Activated naive CD8-positive, alpha-beta T cell treated with anti-CD3 and anti-CD28 coated beads for 36 hours (primary cell): ENCODE measurements at places on chromosomes 13 and 19. TPM values are rescaled to one million over a fixed set of nuclear protein-coding genes. Genes with fewer than 3 reads are reported as not detected.

- no peak for DNase-seq
Measured at GRCh38 chr19:30739394-30739793, 367.2 kb downstream of the ZNF536 start.

DNA sequence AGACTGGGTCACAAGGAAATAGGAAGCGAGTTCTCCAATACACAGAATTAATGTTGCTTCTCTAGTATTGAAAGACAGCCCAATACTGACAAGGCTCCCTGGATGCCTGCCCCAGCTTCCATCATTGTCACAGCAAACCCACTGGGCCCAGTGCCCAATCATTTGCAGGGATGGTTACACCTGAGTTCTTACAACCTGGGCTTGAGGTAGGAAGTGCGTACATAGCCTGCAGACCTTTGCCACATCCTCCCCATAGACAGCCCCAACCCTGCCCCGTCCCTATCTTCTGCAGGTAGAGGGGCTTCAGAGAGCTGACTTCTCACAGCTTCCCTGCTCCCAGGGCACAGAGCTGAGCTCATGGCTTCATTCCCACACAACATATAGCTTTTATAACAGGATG lies 108.1 kb upstream of the UBL3 start:
- no peak for DNase-seq

The ZNF585A gene
- 9.1 TPM for total RNA-seq

DNA sequence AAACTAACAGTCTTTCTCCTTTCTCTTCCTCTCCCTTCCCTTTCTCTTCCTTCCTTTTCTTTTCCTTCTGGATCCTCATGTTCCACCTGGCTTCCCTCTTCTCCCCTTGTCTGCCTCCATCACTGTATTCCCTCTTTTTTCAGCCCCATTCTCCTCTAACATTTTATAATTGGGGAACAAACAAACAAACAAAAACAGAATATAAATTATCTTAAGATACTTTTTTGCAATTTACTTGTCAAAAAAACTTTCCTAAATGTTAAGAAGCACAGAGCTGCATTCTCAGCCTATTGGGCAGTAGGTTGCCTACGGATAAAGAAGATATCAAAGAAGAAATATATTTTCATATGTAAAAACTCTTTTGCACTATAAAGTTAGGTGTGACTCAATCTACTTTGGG lies 1382.2 kb upstream of the MIR17HG start:
- DNase-seq, result no peak

DNA sequence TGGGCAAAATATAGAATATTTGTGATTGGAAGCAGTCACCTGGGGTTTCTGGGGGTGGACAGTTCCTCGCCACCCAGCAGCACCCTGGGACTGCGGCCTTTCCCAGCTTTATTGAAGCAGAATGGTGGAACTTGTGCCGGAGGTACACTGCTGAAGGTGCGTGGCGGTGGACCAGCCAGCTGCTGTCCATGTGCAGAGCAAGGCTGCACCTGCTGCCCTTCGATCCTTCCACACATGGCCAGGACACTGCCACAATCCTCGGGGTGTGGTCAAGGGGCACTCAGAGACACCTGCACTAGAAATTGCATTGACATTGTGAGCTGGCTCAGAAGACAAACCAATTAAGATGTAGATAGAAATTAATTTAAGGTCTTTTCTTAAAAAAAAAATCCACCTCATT lies 11.4 kb upstream of the GPI start:
- DNase-seq, result no peak

DNA sequence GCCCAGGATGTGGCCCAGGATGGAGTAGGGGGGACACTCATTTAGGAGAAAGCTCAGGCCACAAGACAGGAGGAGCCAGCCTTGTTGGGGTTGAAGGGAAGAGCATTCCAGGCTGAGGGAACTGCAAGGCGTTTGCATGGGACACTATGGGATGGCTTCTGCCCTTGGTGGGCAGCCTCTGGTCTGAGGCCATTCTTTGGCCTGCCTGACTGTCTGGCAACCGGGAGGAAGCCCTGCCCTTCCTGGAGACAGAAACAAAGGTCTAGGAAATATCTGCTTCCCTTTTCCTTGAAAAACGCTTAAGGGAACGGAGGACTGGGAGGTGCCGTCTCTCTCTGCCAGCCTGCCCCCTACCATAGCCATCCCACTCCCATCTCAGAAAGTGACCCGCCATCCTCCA lies 2.8 kb upstream of the ICAM1 start:
- no peak for DNase-seq

The ANGPTL4 gene
- 1.9 TPM for total RNA-seq

DNA sequence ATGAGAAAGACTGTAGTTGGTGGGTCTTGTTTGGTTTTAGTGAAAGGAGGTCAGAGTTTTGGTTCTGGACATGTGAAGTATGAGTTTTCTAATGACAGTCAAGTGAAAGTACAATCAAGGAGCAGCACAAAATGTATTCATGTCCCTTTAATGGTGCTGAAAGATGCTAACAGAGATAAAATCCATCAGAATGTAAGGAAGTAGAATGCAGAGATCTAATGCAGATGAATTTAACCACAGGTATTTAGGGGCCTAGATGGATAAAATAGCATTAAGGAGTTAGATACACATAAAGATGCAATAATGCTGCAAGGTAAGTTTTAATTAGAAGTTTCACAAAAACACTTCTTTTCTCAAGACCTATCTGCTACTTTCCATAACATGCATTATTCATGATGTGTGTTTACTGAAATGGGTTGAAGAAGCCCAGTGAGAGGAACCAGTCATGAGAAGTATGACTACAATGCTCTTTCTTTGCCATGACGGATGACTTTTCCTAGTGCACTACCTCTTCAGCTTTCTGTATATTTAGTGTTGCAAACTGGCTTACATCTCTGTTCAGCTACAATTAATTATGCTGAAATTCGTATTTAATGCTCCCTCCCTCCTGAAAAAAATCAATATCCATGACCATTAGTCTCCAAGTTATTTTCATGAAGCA lies 222.9 kb upstream of the HTR2A start:
- no peak for DNase-seq

DNA sequence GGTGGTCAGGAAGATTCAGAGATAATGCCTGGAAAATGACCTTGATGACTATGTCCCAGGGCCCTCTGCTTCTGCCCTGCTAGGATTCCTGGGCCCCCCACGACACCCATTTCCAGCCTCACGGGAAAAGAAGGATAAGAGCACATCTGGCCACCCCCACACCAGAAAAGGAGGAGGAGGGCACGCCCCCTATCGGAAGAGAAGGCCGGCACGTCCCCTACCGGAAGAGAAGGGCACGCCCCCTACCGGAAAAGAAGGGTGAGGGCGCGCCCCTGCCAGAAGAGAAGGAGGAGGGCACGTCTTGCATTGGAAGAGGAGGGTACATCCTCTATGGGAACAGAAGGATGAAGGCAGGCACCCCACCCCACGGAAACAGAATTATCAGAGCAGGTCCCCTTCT lies 84.3 kb downstream of the IER2 start:
- peak; percentile 74 for DNase-seq

The C1QTNF9 gene
- total RNA-seq, result not detected

The CLEC11A gene
- total RNA-seq, result 2.2 TPM

DNA sequence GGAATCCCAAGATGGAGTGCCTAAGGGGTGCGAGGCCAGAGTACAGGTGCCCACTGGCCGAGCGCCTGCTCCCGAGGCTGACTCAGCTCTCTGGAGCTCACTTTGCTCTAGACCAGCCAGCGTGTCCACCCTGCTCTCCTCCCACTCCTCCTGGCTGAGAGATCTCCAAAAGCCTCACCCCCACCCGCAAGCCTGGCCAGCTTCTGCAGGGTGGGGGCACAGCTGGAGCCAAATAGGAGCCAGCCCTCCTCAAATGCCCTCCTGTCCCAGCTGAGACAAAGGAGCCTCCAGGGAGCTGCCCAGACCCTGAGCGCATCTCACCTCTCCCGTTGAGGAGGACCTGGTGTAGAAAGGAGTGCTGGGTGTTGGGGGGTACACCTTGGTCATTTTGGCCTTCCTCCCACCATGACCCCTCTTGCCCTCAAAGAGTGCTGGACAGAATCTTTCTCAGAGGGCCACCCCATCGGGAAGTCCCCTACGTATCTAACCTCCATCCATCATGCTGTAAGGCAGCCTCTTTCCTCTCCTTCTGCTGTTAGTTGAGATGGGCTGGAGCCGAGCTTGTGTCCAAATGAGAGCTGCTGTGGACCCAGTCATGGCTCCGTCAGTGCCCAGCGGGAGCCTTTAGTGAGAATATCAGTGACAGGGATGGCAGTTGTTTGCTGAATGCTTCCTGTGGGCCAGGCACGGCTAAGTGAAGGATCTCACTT lies 123.9 kb upstream of the VSTM2B start:
- DNase-seq, result no peak

The KRTDAP gene
- not detected for total RNA-seq

- DNase-seq, result no peak
Measured at GRCh38 chr13:31675440-31675953, 63.8 kb upstream of the RXFP2 start.

The WDR87 gene
- total RNA-seq, result not detected

The SELENOV gene
- total RNA-seq, result not detected

DNA sequence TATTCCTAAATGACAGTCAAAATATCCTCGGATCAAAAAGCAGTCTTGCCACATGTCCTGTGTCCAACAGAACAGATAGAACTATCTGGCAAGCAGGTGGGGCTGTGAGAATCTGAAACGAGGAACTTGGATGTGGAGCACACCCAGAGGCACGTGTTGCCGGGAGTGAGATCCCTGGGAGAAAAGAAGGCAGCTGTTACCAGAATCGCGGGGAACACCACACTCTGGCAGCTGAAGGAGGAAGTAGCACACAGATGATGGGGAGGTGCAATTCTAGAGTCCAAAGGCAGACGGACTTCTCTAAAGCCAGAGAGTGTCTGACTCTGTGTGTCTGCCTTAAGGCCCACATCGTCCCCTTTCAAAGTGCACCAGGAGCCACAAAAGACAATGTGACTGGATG lies 22.3 kb downstream of the SLC7A1 start:
- DNase-seq, result no peak
